GOT3 (cell line): ENCODE measurements at places on chromosomes 2 and 18.

DNA sequence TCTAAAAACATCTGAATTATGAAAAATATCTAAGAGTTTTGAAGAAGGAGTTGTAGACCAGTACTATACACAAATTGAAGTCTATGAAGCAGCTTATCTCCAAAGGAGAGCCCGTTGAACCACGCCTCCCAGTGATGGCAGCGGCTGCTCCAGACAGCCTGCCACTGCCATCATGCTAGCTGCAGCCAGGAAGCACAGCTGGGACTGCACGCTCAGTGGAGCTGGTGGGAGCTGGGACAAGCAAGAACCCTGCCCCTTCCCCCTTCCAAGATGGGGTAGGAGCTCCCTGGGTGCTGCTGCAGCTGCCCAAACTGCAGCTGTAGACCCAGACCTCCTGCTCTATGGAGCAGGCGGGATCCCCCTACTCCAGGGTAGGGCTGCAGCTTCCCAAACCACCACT is 124.7 kb upstream of the SPATS2L start:
- DNase-seq: no peak

DNA sequence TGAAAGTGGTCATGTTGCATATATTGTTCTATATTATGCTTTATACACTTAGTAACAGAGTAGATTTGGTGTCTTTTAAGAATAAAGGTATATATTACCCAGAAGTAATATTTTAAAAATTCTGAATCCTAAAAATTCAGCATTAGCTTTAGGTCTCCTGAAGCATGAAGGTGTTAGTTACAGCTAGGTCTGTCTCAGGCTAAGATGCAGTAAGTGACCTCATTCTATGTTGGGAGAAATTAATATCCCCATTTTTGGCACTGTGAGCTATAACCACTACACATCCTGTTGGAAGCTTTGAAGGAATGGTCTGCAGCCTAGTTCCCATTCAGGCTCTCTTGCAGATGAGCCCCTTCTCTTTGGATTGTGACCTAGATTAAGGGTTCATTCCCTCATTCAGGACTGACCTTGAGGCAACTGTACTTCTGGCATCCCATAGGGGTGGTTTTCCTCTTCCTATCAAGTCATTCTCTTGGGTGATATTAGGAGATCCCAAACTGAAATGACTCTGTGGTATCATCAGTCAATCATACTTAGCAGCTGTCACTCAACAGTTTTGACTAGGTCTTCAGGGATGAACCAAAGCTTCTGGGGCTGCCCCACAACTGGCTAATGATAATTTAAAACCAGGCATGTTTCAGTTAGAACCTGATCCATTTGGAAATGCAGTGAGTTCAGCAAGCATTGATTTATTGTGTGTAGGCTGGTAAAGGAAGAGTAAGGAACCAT is 117.7 kb downstream of the GPD2 start:
- DNase-seq: no peak

DNA sequence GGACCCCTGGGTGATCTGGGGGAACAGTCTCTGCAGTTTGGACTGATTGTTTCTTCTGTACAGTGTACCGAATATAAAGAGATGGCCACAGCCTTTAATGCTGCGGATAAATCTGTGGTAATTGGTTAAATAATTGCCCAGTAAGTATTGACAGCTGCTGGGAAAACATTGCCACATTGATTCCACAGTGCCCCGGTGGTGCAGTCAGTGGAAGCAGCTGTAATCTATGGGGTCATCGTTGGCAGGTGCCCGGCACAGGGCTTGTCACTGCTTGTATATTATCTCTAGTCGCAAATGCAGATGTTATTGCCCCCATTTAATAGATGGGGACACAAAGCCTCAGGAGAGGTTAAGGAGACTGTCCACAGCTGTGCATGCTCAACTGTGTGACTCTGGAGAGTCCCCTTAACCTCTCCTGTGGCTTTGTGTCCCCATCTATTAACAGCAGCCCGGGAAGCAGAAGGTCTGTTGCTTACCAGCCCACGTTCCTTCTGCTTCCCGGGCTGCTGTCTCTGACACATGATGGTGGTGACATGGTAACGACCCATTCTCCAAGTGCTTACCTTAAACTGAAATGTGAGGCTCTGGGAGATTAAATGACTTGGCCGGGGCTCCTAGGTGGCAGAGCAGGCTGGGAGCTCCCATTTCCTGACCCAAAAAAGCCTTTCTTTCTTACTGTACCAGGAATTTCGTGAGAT is 76.9 kb downstream of the NCK2 start:
- no peak for DNase-seq

DNA sequence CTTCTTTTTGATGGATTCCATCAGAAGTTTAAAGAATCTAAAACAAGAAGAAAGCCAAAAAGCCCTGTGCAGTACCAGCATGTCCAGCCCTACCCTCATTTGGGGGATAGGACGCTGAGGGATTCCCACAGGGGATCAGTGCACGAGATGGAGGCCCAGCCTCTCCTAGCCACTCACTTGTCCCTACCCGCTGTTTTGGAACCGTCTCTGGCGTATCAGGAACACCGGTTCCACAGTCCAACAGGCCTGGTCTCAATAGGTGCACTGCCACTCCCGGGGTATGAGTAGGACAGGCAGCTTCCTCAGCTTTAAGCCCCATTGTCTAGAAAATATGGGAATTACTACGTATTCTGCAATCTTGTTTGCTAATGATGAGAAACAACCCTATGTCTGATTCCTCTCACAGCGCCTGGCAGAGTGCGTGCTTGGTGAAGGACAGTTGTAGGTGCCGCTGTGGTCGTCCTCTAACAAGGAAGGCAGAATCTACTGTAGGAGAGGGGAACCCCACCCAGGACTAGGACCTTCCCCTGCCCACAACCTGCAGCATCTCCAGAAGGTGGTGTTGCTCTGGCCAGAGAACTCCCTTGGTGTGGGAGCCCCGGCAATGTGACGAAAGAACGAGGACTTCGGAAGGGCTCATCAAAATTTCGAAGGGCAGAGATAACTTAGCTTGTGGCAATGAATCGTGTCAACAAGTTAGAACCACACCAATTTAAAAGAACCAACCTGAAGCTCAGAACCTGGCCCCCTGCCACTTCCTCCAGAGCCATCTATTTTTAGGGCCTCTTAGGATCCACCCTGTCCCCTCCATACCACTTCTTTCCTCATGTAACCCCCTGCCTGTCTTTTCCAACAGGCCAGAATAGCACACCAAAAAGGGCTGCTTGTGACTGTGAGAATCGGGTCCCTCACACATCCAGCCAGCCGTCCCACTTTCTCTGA is 71.7 kb downstream of the POLR1A start:
- no peak for DNase-seq

DNA sequence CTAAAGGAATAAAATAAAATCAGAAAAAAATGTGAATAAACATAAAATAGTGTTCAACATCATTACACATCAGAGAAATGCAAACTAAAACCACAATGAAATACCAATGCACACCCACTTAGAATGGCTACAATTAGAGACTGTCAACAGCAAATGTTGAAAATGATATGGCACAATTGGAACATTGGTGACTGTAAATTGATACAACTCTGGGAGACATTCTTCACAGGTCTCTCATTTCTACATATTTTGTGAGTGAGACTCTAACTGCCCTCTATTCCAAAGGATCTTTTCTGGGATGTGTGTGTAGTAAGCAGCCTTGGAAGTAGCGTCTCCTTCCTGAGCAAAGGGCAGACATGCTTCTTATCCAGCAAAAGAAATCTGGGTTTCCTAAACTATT is 323.0 kb downstream of the FBXO15 start:
- no peak for DNase-seq

DNA sequence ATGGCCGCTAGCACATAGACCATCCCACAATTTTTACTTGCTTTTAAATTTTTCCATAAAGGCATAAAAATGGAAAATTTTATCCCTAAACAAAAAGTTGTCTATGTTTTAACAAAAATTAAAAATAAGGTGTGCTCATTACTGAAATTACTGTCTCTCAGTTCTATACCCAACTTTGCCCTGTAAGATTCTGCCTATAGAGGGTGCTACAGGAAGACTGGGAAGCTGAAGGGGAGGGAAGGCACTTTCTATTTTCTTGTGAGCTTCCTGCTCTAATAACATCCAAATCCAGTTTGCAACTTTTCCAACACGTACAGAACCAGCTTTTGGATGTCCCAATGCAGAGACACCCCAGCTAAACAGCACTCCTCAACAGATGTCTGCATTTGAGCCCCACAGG is 666.9 kb downstream of the PLCL1 start:
- no peak for DNase-seq

GRCh38 chr2:73218298-73218697 is 4.3 kb downstream of the SMYD5 start:
- DNase-seq: no peak

- DNase-seq: no peak
Measured at GRCh38 chr2:77519888-77520506, 2.2 kb downstream of the LRRTM4 start.

GRCh38 chr2:144324446-144325045 is 195.4 kb downstream of the ZEB2 start:
- DNase-seq: no peak

GRCh38 chr2:111239107-111239506 is 118.4 kb downstream of the BCL2L11 start:
- DNase-seq: no peak

- DNase-seq: no peak
Measured at GRCh38 chr18:45981821-45982220, 14.7 kb upstream of the EPG5 start.

DNA sequence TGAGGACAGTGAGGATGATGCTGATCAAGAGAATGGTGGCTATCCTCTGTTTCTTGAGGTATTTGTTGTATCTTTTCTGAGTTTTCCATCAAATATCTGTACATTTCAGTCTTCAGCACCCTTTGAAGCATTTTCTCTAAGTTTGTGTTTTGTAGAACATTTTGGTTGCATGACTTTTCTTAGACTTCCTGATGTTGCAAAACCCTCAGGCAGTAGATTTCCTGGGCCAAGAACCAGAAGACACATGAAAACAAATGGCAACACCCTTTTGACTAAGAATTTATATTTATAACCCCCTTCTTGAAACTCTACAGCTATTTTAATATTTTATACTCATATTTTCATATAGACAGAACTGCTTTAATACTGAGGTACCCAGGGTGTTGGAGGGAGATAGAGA is 16.2 kb downstream of the HNMT start:
- no peak for DNase-seq
